ENCODE measurements at places on chromosomes 6 and 20.

- no peak for DNase-seq
Measured at GRCh38 chr20:44810391-44811149, at the start of gene RIMS4. Gene RIMS4, minus strand, starts transcription at chr20:44810546. Its CDS starts 275 bp downstream, at chr20:44810271.

DNA sequence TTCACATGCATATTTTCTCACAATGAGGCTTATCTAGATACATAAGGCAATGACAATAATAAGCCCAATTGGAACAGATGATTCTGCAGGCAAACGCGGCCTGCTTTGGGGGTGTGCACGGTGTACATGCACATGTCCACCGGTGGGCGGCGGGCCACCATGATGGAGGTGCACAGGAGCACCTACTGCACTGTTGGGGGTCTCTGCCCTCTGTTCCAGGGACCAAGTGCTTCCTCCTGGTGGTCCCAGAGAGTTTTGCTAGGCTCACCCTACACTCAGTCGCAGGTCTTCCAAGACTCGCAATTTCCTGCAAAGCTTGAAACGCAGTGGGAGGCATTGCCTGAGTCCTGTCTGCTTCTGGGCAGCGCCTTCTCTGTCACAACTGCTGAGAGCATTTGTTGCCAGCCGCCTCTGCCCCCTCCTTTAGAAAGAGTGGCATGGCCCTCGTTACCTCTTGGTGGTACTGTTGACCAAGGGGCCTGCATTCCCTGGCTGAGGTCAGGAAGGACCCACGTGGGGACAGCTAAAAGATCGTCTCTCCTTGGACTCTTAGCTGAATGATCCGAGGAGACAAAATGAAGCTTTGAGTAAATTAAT is 135.3 kb downstream of the ERMARD start:
- DNase-seq: no peak

GRCh38 chr20:61426352-61426751 is 174.3 kb downstream of the CDH4 start:
- no peak for DNase-seq

GRCh38 chr6:154579485-154579884 is 69.0 kb upstream of the CNKSR3 start:
- DNase-seq: no peak

DNA sequence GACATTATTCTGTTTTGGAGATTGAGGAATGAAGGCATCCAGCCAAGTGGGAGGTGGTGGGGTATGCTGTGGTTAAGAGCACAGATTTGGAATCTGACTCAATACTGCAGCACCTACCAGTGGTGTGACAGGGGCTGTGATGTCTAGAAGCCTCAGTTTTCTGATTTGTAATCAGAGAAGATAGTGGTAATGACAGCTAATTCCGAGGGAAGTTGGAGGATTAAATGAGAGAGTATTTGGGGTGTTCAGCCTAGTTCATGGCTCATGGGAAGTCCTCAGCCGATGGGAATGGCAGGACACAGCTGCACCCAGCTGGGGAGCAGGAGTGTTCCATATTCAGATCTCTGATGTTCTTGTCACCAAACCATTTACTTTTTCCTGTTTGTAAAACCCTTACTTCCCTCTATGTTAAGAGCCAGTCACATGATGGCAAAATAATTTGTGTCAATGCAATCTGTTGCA is 9.3 kb downstream of the SLC9A8 start:
- DNase-seq: no peak

DNA sequence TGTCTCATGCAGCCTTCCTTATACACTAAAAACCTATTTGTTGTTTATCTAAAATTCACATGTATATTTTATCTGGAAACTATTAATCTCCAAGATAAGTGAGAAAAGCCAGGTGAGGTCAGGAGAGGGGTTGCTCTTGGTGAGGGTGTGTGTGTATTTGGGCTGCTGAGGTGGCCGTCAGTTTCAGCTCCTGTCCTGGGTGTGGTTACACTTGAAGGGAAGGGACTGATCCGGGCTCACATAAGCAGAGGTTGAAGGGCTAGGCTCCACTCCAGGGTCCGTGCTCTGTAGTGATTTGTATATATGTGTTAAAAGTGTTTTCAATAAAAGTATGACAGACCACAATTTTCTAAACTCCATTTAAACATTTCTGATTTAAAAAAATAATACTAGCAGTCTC is 13.5 kb upstream of the SNAI1 start:
- no peak for DNase-seq
